Hypothalamus (tissue), 51 donors: ENCODE measurements at places on chromosomes 7 and 10.

DNA sequence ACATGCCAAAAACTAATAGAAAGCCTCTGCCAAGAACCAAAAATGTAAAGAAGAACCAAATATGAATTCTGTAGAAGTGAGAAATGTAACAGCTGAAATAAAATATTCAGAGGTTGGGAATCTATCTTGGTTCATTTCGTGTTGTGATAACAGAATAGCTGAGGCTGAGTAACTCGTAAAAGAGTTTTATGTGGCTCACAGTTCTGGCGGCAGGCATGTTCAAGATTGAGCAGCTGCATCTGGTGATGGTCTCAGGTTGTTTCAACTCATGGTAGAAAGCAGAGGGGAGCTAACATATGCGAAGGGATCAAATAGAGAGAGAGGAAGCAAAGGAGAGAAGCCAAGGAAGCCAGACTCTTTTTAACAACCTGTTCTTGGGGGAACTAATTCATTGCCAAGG, 717.2 kb downstream of the TNS3 start:
- DNase-seq = no peak

DNA sequence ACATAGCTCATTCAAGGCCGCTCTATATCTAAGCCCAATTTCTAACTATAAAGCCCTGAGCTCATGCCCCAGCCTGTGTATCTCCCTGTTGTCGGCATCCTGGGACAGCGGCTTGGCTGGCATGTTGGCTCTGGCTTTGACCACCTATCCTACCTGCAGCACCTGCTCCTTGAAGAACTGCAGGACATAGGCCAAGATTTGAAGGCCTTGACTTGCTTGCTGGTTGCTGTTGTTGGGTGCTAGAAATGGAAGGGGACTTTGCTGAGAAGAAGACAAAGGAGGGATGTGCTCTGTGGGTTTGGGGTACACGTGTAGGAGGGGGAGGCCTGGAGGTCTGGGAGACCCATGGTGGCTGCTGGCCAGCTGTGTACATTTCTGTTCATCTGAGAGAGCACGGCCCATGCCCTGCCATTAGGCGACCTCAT, 11.1 kb downstream of the PNLIPRP2 start:
- no peak for DNase-seq

DNA sequence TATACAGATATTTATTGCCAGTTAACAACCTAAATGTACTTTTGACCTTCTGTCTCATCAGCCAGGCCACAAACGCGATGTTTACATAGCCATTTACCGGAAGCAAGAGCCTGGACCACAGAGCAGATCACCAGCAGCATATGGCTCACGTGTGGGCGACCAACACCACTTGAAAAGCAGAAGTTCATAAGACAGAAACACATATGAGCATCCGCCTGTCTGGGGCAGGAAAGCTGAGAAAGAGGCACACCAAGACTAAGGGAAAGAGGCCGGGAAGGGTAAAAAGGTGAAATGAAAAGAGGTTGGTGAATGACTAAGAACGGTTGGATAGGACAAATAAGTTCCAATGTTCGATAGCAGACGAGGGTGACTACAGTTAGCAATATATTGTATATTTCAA, 1.3 kb downstream of the ABCB1 start:
- no peak for DNase-seq

GRCh38 chr10:119778776-119779445, 53.1 kb downstream of the INPP5F start:
- no peak for DNase-seq

GRCh38 chr10:99870123-99870730, 87.8 kb downstream of the ABCC2 start:
- no peak for DNase-seq
